AG10803 (cell line): ENCODE measurements at places on chromosomes 12 and 14.

- no peak for DNase-seq
Observed at GRCh38 chr14:36900846-36901245, 239.2 kb downstream of the PAX9 start.

DNA sequence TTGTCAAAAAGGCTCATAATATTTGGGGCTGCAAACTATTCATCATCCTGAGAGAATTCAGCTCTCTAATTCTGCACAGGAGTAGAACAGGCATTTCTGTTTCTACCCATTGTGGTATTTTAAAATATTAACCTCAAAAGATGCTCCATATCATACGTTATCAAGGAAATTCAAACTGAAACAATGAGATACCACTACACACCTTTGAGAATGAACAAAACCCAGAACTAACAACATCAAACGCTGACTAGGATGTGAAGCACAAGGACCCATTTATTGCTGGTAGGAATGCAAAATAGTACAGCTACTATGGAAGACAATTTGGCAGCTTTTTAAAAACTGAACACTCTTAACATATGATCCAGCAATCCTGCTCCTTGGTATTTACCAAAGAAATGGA is 171.8 kb downstream of the DUSP6 start:
- no peak for DNase-seq

DNA sequence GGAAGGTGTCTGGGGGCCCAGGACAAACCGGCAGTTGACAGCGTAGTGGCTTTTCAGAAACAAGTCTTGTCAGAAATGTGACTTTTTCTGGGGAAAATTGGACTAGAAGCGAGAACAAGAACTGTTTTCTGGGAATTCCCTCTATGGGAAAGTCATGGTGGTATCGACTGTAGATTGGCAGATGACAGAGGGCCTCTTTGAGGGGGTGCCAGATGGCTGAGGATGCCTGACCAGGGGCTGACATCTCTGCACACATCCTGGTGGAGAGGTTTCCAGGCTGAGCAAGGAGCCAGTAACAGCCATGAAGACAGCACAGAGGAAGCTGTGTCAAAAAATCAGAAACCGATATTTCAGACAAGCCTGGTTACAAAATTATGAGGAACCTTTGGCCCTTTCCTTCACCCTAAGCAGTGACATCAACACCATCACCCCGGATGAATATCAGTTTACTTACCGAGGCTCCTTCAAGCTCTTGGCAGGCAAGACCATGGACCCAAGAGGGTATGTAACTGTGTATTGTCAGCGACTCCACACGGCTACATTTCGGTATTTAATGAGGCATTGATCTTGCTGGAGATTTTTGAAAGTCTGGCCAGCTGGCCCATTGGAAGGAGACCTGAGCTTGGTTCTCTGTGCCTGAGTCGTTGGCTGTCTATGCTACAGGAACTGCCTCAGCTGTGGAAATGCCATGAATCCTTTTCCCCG is 1525.3 kb upstream of the TMEM132C start:
- DNase-seq: no peak

GRCh38 chr12:93174473-93174872 is 203.3 kb upstream of the NUDT4 start:
- DNase-seq: no peak

GRCh38 chr14:34930591-34931091 is 52.2 kb upstream of the SRP54 start:
- DNase-seq: no peak

- DNase-seq: peak; percentile 17
Observed at GRCh38 chr12:114864837-114865551, 181.0 kb upstream of the TBX3 start.

DNA sequence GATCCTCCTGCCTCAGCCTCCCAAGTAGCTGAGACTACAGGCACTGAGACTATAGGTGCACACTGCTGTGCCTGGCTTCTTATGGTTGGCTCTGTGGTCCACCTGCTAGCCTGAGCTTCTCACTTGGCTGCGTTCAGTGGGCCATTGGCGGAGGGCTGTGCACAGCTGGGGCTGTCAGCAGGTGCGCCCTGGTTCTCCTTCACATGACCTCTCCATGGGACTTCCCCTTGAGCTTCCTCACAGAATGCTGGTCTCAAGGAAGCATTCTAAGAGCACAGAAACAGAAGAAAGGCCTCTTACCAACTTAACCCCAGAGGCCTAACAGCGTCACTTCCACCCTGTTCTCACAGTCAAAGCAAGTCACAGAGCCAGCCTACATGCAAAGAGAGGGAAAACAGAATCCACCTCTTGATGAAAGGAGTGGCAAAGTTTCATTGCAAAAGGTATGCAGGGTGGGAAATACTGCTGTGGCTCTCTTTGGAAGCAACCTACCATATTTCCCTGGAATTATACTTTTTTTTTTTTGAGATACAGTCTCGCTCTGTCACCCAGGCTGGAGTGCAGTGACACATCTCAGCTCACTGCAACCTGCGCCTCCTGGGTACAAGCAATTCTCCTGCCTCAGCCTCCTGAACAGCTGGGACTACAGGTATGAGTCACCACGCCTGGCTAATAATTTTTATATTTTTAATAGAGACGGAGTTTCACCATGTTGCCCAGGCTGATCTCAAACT is 9.3 kb downstream of the RILPL2 start:
- no peak for DNase-seq

DNA sequence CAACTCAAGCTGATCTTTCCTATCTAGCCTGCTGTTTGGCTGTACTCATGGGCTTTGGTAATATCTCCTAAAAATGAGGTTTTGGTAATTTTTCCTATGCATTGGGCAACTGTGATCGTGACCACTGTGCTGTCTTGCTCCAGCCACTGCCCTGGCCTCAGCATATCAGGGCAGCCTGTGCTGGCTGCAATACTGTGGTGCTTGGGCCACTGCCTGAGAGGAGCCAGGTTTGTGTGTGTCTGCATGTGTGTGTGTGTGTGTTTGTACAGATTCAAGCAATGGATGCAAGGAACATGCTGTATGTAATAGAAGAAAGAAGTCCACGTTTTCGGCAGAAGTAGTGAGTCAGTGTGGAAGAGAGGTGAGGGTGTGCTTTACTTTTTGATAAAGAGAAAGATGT is 13.0 kb downstream of the ERG28 start:
- DNase-seq: peak; percentile 26

DNA sequence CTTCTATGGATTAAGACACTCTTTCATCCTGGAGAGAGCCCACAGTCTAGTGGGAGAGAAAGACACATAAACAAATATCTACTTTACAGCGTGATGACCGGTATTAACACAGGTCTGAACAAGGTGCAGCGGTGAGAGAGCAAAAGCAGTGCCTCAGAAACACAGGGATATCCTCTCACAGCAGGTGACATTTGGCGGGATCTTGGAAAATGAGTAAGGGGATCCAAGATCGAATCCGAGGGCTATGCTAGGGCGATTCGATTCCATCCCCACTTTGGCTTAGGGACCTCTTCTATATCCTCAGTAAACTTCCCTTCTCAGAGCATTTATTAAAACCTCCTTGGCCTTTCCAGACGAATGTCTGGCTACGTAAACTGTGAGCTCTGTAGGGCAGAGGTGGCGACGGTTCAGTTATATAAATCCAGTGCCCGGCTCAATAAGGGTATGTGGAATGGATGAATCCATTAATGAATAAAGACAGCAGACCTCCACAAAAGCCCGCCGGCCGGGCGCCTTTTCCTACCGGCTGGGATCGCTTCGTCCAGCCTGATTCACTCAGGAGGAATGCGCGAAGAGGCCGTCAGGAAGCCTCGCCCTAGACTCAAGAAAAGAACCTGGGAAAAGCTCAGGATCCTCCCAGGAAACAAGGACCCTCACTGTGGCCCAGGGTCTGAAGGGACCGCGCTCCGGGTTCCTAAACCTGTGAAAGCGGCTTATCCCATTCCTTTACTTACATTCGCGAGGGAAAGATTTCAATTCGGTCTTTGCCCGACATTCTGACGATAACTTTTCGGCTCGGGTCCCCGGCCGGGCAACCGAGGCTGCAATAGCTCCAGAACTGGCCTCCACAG is 455 bp downstream of the ATP6V1D start:
- DNase-seq: peak; percentile 64
